CD4-positive, alpha-beta T cell treated with Interleukin-2 at 100 ng/mL for 4 hours (primary cell): ENCODE measurements at places on chromosomes 16 and 17.

GRCh38 chr17:68908045-68908444 lies 47.1 kb downstream of the ABCA8 start:
- DNase-seq = no peak

DNA sequence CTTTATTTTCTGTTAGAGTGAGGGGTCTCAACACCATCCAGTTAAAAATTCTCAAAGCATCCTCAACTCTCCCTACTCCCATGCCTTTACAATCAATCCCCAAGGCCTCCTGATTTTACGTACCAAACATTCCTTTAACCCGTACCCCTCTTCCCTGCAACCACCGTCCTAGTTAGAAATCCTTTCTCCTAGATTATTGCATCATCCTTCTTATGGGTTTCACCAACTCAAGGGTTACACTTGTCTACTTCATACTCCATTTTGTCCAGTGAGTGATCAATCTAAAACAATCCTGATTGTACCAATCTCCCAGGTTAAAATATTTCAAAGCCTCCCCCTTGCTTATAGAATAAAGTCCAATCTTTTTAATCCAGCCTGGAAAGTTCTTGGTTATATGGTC lies 24.7 kb downstream of the SOX9 start:
- DNase-seq = no peak

DNA sequence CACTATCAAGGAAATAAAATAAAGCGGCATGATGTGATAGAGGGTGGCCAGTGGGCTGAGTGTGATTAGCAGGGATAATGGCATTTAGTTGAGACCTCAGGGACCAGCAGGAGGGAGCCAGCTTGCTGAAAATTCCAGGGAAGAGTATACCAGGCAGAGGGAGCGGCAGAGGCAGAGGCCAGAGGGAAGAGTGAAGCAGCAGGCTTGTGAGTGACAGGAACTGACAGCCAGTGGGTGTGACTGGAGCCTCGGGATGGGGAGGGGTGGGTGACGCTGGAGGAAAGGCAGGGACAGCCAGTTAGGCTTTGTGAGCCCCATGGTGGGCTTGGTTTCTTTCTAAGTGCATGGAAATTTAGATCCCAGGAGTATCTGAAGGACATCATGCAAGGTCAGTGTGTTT lies 209.7 kb upstream of the CACNG3 start:
- no peak for DNase-seq

DNA sequence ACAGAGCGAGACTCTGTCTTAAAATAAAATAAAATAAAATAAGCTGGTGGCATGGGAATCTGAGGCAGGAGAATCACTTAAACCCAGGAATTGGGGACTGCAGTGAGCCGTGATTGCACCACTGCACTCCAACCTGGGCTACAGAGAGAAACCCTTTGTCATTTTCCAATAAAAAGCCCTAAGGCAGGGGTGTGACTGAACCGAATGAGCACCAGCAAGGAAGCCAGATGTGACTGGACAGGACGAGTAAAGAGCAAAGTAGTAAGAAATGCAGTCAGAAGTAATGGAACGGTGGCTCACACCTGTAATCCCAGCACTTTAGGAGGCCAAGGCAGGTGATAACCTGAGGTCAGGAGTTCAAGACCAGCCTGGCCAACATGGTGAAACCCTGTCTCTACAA lies 3.8 kb upstream of the RPL23 start:
- no peak for DNase-seq

- no peak for DNase-seq
Measured at GRCh38 chr16:71552698-71553503, 24.0 kb downstream of the TAT start.

DNA sequence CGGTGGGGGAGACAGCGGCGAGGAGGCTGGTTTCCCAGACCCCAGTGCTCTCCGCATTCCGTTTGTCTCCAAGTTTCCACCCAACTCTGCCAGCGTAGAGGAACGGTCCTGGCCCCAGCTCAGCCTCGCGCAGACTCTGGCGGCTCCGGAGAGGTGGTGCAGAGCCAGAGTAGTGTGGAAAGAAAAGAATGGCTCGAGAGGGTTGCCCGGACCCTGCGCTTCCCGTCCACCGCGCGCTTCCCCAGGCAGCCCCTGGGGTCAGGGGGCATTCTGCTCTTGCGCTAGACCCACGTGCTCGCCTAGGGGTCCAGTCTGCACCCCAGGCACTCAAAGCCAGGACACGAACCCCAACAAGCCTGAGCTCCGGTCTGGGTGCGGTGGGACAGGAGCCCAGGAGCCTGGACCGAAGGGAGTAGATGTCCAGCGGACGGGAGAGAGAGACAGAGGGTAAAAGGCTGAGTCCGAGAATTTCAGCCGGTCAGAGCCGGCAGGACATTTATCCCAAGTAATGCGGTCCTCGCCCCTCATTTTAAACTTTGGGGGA lies 3.8 kb downstream of the PMP22 start:
- DNase-seq = no peak

DNA sequence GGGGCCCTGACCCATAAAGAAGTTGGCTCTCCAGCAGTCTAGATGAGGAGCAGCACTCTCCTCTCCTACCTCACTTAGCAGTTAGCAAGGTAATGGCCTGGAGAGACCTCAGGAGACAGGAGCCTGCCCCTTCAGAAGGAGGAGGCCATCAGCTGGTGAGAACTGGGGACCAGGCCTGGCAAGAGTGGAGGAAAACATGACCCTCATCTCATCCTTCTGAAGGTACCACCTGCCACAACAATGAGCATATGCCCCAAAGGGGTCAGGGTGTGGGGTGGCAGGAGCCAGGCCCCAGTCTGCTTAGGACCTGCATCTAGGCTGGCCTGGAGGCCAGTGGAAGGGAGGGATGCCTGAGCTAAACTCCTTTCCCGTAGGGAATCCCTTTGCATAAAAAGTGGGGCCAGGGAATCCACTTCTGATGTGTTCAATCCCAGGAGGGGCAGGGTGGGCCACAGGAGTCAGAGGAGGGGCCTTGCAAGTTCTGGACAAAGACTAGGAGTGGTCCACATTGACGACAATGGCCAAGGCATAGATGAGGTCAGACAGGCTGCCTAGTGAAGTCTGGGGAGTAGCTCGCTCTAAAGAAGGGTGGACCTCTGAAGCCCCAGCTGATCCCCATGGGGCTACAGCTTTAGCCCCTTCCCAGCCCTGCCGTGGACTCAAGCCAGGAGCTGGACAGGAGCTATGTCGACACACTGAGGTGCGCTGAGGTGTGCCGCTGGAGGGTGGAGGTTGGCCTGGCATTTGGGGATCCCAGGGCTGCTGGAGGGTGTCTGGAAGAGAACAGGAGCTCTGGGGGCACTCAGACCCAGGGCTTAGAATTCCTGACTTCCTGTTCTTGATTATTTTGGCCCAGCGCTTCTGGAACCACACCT lies 986 bp downstream of the SEBOX start:
- no peak for DNase-seq

- no peak for DNase-seq
Measured at GRCh38 chr16:67748834-67749233, 29.7 kb upstream of the GFOD2 start.

DNA sequence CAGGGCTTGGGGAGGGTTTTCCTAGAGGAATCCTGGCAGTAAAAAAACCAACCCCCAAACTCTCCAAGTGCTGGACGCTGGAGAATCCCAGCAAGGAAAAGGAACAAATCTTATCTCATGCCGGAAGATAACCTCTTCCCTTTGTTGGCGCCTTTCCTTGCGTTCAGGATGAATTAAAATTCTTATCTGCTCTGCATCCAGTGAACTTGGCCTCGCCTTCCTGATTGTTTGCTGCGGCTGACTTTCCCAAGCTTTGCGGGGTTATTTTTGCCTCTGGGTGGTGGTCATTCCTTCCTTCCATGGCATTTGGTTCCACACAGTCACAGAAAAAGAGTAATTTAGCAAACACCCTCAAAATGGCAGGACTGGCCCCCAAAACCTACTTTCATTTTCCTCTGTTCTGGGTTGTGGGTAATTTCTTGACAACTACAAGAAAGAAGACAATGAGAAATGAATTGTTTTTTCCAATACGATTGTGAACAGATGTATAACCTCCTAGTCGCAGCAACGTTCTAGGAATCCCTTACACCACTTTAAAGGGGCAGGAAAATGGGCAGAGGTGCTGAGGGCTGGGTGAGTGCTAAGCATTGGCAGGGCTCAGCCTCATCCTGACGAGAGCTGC lies 77.8 kb downstream of the MRC2 start:
- DNase-seq = no peak

GRCh38 chr16:711548-712320 lies 3.2 kb upstream of the METRN start:
- DNase-seq = peak; percentile 81

DNA sequence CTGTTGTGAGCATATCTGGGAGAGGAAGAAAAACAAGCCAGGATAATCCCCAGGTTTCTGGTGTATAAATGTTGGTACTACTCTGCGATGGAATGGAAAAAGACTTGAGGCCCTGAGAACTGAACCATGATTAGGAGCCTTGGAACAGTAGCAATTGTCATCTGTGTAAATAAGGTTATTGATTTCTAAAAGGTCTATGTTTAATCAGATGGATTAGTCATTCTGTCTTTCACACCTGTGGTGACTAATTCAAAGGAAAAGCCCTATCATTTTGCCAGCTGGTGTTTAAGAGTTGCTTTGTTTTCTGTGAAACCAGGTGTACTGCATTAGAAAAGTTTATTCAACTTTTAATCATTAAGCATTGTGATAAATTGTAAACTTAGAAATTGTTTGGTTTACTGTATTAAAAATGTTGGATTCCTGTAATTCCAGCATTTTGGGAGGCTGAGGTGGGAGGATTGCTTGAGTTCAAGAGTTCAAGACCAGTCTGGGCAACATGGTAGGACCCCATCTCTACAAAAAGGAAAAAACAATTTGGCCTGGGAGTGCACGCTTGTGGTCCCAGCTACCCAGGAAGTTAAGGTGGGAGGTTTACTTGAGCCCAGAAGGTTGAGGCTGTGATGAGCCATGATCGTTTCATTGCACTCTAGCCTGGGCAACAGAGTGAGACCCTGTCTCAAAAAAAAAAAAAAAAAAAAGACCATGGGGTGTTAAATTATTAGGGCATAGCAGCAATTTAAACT lies 29.0 kb upstream of the KPNB1 start:
- DNase-seq = peak; percentile 25

DNA sequence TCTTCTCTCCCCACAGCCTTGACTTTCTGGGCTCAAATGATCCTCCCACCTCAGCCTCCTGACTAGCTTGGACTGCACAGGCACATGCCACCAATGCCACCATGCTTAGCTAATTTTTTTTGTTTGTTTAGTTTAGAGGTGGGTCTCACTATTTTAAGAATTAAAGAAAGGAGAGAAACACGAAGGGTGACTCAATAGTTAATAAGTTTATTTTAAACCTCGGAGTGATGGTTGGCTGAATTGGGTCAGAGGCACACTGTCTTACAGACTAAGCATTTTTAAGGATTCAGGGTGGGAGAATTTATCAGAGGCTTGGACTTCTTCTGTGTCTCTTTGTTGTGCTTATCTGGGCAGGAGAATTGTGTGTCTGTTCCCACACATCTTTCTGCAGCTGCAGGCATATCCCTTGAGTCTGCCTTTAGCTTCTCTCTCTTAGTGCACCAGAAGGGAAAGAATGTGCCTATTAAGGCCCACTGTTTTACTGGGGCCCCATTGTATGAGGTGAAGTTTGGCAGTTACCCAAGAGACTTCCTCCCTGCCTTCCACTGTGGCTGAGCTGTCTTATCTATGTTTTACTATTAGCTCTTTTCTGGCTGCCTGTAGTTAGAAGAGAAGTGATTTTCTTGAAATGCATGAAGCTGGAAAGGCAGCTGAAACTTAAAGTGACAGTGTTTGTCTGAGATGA lies 2172.0 kb downstream of the TP53TG3F start:
- no peak for DNase-seq

DNA sequence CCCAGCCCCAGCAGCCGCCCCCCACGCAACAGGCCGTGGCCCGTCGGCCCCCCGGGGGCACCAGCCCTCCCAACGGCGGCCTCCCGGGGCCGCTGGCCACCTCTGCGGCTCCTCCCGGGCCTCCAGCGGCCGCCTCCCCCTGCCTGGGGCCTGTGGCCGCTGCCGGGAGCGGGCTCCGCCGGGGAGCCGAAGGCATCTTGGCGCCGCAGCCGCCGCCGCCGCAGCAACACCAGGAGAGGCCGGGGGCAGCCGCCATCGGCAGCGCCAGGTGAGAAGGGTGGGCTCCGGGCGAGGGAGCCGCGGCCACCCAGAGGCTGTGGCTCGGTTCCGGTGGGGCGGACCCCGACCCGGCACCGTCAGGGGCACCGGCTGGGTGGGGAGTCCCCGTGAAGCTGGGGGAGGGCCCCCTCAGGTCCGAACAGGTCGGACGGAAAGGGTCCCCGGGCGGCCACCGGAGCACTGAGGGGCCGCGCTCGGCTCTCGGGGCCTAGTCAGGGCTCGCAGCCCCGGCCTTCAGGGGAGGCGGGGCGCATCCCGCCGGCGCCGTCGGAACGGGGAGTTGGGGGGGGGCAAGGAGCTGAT lies 583 bp downstream of the ATXN2L start:
- DNase-seq = peak; percentile 5

DNA sequence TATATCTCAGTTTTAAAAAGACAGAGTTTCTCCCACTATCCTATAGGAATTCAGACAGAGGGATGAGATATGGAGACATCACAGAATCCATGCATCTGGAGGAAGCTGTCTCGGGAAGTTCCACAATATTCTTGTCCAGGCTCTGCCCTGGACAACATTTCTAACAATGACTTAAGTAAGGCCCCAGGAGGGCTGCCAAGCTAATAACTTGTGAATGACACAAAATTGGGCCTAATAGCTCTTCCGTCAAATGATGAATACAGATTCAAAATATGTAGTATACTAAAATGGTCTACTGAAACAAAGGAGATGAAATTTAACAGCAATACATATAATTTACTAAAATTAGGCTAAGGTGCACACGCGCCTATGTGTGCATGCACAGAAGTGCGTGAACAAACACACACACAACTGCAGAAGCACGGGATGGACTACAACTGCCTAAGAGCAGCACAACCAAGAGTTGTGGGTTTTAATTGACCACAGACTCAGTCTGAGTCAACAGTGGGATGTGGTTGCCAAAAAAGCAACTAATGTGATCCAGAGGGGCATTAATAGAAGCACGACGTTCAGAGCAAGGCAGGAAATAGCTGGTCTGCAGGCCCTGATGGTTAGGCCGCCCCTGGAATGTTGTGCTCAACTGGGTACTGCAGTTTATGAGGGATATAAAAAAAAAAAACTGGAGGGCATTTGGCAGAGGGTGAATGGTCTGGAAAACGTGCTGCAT lies 26.3 kb upstream of the HS3ST2 start:
- DNase-seq = no peak

DNA sequence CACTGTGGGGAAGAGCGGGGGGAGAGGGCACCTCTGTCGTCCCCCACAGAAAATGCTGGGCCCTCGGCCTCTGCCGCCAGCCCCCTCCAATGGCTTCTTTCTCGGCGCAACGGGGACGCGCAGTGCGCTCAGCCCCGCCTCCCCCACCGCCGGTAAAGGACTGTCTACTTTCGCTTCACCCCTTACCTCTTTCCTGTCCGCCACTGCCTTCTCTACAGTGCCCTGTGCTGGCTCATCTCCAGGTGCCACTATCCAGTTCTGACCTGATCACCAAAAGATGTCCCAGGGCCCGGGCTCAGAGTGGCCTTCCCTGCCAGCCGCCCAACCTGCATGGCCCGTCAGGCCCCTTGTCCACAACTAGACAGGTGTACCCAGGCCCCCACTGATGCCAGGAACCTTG lies 7.3 kb downstream of the ENDOV start:
- DNase-seq = no peak
